ENCODE measurements at places on chromosomes 16 and 17.

DNA sequence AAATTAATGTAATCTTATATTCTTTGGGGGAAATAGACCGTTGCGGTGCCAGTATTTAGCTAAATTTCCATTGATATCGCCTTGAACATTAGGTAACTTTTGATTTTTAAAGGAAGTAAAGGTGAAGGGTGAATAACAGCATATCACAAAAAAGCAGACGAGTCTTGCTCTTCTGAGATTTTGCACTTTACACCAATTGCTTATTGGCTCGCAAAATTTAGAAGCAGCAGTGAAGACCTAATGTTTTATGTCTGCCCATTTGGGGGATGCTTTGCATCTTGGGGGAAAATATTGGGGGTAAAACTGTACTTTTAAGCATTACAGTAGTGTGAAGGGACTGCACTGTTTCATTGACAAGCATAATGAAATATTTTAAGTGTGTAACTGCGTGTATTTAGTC, 934 bp downstream of the MAP2K6 start:
- ATAC-seq, result no peak

DNA sequence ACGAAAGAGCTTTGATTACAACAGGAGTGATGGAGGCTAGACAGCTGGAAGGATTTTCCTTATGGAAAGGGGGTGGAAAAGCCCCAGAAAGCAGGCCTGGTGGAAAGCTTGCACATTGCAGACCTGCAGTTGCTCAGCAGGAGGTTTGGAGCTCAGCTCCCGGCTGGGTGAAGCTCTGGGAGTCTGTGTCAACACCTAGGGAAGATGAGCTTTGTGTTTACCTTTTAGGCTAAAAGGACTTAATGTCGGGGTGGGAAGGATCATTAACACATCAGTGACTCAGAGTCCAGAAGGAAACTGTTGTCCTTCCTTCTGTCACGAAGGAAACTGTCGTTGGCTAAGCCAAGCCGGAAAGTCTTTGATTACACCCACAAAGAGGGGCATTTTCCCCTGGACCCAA, 48.2 kb downstream of the RAP1GAP2 start:
- ATAC-seq, result no peak

GRCh38 chr16:46582313-46582712, 38.9 kb downstream of the SHCBP1 start:
- ATAC-seq, result no peak

DNA sequence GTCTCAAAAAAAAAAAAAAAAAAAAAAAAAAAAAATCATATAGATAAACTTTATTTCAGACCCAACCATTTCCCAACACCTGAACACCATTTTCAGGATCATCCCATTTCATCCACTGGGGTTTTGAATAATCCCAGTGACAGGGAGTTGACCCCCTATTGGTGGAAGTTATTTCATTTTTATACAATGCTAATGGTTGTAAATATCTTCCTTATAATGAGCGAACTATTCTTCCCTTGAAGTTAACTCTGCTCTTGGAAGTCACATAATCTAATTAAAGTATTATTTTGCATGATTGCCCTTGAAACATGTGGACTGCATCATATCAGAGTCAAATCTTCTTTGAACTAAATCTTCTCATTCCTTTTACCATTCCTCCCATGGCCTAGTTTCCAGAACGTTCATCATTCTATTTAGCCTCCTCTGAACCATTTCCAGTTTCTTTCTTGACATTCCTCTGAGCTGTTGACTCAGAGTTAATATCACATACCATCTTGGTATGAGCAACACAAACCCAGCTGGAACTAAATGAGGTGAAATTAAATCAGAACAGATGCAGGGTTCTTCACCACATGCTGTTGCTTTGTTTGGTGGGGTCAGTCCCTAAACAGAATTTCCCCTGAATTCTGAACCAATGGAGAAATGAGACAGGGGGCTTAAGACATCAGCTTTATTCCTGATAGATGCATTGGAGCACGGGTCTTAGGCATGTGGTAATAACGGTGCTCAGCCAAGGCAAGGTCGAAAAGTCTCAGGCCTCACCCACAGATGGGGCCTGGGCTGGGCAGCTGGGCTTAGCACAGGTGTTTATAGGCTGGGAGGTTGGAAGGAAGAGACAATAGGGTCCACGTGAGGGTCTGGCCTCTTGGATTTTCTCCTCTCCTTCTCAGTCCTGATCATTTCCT, 8.9 kb downstream of the HSD17B2 start:
- no peak for ATAC-seq

DNA sequence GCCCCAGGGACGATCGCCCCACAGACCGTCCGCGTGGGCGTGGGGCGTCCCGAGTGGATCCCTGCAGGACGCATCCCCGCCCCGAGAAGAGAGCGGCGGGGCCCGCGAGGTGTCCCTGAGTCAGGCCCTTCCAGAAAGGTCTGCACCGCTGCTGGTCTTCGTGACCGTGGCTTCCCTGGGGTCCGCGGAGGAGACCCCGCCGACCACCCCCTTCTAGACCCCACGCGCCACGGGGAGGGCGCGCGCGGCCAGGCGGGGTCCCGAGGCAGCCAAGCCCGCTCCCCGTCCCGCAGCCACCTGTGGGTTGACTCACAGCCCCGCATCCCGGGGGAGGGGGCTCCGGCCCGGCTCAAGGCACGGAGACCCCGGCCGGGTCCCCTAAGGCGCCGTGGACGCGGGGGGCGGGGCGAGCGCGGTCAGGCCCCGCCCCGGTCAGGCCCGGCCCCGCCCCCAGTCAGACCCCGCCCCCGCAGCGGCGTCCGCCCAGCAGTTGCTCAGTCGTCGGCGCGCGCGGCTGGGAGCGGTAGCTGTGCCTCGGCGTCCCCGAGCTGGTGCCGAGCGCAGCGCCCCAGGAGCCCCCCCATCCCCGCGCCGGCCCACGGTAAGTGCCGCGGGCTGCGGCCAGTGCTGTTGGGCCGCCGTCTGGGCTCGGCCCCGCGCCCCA, at the start of gene BAIAP3:
Gene BAIAP3, plus strand, starts transcription at position 497 of the 664 bp plus-strand sequence. CDS start 4,905 bp downstream, outside the sequence.
- ATAC-seq, result peak; percentile 43

- ATAC-seq, result no peak
These were observed 612.0 kb upstream of the CDH8 start for GRCh38 chr16:62648256-62648655.

DNA sequence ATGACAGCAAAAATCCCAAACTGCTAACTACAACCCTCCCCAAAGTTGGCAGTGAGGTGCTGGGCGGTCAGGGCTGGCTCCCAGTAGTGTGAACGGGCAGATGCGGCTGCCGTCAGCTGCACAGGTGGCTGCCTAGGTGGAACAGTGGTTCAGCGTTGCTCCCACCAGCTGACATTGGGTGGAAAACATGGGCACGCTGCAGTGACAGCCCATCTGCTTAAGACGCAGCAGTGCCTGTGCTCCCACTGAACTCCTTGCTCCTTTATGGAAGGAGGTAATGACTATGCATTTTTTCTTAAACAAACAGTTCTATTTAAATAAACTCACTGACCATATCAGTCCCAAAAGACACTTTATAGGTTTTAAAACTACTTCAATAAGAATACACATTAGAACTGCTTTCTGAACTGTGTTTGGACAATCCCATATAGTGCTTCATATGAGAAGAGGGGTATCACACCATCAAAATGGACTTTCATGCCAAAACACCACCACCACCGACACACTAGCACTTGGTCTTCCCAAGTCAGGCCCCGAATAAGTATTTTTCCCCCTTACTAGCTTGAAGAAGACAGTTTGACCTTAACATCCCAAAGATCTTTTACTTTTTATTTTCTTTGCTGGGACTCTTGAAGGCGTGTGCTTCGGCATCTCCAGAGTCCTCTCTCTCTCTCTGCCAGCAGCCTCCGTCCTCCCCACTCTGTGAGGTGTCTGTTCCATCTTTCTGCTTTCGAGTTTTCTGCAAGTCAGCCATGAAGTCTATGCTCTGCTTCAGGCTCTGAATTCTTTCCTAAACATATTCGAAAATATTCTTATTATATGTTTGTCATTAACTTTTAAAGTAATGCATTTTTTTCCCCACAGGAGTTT, 34.4 kb downstream of the BRD7 start:
- ATAC-seq, result peak; percentile 41

- ATAC-seq, result no peak
These were observed 24.0 kb downstream of the SYCE1L start for GRCh38 chr16:77223184-77223583.

DNA sequence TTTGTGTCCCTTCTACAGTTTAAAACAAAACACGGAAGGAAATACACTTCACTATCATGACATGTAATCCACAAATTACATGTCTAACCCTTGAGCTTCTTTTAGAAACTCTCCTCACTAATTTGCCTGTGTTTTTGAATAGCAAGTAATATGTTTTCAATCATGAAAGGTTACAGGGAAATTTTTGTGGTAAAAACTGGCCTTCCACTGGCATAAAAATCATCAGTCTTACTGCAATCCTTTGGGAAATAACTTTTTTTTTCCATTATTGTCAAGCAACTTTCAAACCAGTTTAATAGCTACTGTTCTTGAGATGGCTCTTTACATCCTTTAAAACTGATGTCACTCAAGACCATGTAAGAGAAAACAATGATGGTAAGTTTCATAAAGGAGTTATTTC, 27.0 kb downstream of the MYO1D start:
- no peak for ATAC-seq

DNA sequence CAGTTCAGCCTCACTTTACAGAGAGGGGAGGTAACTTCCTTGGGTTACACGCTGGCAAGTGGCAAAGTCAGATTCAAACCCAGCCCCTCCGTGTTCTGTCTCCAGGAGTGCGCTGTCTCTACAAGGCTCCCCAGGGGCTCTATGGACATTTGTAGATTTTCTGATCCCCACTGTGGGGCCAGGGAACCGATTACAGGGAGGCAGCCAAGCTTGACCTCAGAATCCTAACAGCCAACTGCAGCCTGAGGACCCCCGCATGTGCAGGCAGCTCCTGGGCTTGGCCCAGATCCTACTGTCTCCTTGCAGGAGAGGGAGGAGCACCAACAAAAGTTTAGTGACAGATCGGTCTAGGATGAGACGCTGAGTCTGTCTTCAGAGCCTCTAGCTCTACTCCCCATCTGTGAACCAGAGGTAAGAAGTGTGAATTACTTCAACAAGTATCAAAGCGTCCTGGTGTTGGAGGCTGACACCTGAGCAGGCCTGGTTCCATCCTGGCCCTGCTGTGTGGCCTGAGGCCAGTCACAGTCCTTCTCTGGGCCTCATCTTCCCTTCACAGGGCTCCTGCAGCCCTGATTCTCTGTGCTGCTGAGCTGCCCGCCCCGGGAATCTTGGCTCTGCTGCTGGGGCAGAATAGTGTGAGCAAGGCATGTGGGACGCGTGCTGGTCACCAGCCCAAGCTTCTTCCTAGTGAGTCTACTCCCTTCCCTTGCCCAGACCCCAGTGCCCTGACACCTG, 9.2 kb upstream of the NATD1 start:
- no peak for ATAC-seq

DNA sequence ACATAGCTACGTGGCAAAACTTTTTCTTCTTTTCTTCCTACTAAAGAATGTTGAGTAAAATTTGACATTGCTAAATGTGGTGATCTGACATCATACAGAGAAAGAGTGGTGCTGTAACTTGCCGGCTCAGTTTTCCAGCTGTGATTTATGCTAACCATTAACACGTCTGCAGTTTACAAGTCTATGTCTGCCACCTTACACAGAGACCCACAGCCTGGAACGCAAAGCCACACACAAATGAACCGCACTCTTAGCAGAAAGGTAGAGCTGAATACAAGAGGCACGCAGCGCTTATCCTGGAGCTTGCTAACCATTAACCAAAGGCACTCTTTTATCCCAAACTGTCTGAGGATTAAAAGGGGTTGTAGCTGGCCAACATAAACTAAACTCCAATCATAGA, 31.9 kb downstream of the CACNG1 start:
- no peak for ATAC-seq

DNA sequence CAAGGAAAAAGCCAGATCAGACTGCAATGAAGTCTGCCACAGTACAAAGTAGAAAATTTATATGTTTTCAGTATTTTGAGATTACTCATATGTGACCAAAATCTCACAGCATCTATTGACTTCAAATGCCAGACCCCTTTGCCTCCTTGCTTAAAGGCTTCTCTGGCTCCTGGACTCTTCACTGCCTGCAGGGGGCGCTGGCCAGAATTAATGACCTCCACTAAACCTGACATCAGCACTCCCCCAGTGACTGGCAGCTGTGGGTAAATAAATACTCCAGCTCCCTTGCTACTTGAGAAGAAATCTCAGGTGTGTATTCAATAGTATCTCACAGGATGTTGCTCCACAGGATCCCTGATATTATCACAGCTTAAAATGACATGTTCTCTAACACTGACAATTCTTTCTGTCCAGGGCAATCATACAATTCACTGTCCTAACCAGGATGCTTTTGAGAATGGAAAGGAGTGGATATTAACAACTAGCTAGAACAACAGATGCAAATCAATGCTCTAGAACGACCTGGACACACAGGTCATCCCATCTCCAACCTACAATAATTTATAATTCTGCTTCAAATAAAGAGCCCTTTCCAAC, 4.0 kb downstream of the BECN1 start:
- ATAC-seq, result no peak

DNA sequence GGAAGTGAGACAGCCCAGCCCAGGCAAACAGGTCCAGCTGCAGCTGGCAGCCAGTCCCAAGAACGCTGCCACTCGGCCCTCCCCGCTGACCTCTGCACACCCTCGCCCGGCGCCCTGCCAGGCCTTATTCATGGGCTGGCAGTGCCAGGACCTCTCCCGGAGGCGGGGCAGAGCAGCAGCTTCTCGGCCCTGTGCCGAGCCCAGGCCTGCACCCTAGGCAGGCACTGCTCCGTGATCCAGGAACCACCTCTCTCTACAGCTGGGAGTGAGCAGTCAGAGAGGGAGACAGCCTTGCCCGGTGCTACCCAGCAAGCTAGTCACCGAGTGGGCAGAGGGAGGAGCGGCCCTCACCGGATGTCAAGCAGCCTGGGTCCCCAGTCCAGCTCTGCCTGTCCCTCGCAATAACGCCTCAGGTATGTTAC, 79.9 kb upstream of the CBX4 start:
- ATAC-seq, result peak; percentile 81

DNA sequence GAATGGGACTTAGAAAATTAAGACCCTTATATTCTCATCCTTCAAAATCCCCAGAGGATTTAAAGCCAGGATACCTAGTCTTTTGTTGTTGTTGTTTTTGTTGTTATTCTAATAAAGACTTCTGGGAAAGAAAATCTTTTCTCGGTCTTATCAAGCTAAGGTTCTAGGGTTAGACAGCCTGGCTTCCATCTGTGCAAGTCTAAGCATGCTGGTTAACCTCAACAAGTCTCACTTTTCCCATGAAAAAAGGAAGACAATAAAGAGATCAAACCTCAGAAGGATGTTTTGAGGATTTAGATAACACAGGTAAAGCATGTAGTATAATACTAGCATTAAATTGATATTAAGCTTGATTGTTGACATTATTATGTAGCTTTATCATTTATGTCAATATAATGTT, 486.4 kb upstream of the SOX9 start:
- no peak for ATAC-seq

DNA sequence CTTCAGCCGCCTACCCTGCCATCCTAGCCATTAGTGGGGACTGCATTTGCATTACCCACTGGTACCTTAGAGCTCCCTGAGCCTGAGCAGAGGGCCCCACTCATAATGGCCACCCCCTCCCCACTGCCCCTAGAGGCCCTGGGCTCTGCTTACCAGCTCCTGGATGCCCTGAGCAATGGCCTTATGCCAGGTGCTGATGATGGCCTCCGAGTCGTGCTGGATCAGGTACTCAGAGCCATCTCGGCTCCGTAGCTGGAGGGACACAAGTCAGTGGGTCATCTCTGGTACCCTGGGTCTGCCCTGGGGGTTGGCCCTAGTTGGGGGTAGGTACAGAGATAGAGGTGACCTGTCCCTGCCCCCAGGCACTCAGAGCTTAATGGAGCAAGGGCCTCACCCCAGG, 34.9 kb downstream of the ARHGAP27 start:
- no peak for ATAC-seq
